ENCODE measurements at places on chromosomes 7 and 10.

GRCh38 chr7:154832557-154833138, 170.3 kb downstream of the PAXIP1 start:
- DNase-seq, result no peak

DNA sequence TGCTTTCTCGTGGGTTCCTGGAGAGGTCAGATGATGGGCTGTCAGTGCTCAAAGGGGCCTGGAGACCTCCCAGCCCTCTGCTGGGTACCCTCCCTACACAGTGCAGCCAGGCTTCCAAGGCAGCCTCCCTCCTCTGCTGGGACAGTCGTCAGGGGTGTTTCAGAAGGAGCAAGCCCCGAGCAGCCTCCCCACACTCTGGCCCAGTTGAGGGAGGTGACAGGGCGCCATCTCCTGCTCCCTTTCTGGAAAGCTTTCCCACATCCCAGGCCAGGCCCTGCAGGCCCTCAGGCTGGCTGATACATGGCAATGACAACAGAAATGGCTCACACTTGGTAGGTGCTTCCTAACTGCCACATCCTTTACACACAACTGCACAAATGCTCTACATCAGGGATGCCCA, 32.1 kb downstream of the KCNMA1 start:
- no peak for DNase-seq

DNA sequence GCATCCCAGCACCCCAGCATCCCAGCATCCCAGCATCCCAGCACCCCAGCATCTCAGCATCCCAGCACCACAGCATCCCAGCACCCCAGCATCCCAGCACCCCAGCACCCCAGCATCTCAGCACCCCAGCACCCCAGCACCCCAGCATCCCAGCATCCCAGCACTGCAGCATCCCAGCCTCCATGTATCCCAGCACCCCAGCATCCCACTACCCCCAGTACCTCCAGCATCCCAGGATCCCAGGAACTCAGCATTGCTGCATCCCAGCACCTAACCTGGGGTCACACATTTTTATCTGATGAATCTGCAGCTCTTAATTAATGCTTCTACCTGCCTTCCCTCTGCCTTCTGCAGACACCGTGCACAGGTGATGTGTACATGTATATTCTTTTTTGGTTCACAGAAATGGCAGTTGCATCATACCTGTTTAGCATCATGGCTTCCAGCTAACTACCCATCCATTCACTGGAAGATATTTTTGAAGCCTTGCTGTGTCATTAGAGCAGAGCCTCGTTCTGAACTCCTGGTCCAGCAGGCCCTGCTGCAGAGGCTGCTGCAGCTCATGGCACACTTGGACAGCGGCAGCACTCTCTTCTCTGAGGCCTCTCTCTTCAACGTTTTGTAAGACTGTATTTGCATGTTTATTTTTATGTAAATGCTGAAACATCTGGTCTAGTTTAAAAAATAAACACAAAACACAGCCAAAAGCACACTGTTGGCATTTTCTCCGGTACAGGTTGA, 4.6 kb upstream of the CFAP46 start:
- no peak for DNase-seq

DNA sequence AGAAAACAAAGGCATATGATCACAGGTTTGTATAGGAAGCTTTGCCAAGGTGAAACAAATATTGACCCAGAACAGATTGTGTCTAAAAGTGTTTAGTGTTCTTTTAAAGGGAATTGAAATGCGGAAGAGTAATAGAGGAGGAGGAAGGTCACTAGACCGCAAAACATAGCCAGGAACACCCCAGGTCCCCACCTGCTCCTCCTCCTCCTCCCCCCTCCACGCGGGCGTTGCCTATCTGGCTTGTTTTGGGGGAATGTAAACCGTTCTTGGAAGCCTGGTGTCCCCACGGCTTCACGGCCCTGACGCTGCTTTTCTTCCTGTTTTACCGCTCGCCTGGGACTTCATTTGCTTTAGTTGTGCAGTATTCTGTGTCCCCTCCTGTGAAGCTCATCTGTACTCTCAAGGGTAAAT, 81.0 kb upstream of the PFKP start:
- no peak for DNase-seq

GRCh38 chr10:70315815-70316214, 32.0 kb upstream of the NPFFR1 start:
- DNase-seq, result no peak

DNA sequence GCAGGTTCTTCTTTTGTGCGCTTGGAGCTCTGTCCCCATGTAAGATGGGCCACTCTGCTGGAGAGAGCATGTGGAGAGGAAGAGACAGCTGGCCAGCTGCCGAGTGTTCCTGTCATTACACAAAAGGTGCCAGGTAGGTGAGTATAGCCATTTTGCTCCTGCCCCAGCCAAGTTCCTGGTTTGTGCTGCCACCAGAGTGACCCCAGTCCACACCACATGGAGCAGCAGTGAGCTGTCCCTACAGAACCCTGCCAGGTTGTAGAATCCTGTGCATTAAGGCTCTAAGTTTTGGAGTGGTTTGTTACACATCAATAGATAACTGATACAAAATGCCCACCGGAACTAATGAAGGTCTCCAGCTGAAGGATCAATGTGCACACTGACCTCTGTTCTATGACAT, 84.6 kb upstream of the GHITM start:
- no peak for DNase-seq

DNA sequence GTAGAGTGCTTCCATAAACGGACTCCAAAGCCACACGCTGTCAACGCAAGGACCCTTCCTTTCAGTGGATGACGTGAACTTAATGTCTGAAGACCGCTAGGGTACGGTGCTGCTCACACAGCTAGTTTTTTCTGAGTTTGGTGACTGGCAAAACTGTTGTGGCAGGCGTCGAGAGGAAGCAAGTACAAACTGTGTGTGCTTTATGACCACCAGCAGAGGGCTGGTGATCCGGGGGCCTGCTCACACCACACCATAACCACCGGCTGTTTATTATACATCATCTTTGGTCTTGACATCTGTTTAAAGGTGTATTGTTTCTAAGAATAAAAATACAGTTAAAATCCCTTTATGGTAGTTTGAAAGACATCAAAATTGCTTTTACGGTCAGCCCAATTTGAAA, 37.1 kb upstream of the ATP6V0A4 start:
- no peak for DNase-seq

DNA sequence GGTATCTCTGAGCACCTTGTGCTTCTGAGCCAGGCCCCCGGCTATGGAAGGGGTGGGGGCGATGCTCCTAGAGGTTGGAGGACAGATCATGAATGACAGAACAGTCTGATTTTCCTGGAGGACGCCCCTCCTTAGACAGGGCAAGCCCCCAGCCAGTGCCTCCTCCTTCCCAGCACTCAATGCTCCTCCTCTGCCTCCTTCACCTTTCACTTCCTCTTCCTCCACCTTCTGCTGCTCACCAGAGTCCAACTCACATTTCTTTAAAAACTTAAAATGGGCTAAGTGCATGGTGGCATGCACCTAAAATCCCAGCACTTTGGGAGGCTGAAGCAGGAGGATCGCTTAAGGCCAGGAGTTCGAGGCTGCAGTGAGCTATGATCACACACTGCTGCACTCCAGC, 71.1 kb upstream of the CUX1 start:
- DNase-seq, result no peak

DNA sequence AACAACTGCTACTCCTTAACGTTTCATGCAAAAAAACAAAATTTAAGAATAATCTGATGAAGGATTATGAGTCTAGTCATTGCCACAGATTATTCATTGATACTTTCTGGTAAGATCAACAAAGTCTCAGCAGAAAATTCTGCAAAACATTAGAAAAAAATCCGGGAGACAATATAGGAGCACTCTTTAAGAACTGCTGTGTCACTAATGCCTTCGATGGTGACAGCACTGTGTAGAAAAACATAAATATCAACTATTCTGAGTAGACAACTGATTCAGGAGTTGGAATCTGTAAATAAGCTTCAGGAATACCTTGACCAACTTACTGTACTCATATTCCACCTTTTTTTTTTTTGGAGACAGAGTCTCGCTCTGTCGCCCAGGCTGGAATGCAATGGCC, 69.0 kb downstream of the CYTH3 start:
- DNase-seq, result no peak

DNA sequence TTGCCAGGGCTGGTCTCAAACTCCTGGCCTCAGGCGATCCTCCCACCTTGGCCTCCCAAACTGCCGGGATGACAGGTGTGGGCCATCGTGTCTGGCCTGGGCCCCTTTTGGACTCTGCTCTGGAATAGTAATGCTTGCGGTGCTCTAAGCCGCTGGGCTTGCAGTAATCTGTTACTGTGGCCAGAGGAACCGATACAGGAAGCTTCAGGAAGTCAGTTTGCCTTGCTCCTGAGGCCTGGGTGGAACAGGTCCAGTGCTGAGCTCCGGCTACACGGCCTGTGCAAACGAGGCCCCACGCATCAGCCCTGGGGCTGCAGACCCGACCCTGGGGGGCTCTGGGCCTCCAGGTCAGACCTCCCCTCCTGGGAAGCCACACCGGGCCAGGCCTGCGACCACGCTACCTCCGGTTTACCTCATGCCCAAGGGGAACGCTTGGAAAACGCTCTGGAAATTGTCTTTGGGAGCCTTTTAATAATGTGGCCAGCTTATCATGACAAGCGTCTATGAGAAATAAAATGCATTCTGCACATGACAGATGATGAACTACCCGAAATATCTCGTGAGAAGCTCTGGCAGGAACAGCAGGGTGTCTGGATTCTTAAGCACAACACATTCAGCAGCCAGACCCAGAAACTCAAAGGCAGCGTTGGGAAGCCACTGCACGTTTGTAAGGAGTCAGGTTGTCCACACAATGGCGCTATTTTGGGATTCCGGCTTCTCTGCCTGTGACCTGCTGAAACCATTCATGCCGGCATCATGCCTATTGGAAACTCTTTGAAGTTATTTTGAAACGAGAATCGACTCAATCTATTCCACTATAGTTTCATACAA, 10.1 kb upstream of the ADAP1 start:
- DNase-seq, result no peak

Data from activated T-cell treated with anti-CD3 and anti-CD28 coated beads, Interleukin-2, amount 50 U/mL, for 72 hours (primary cell).